ENCODE measurements at places on chromosomes 7 and 10. TPM values are rescaled to one million over a fixed set of nuclear protein-coding genes. Genes with fewer than 3 reads are reported as not detected.

Gene PPP3CB
- 37.1 TPM for total RNA-seq

Gene ITIH5
- total RNA-seq: 72.5 TPM

Gene GOLGA7B
- total RNA-seq: 0.96 TPM

Gene CALML5
- total RNA-seq: not detected

Gene FAM25A
- total RNA-seq: not detected

Gene FAM25C
- total RNA-seq: not detected

Gene DKK1
- total RNA-seq: 26.5 TPM

Gene METTL27
- total RNA-seq: not detected

DNA sequence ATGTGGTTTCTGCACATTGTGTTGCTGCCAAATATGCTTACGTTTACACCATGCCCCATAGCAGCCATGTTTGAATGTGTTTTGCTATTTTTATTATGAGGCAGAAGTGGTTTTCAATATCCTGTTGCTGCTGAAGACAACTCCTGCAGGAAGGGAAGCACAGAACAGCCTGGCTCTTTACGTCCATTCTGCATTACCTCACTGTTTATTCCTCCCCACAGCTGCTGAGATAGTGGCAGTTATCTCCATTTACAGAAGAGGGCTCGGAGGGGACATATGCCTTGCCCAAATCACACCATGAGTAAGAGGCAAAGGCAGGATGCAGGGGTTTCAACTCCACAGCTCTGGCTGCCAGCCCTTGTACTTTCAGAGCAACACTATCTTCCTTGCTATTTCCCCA, 35.3 kb downstream of the PLPP4 start:
- peak; percentile 6 for DNase-seq

GRCh38 chr7:150876817-150877526, 24.7 kb downstream of the AOC1 start:
- peak; percentile 96 for DNase-seq

GRCh38 chr7:43906331-43907010, at the start of gene URGCP:
Gene URGCP (minus strand): TSS chr7:43906596. CDS start chr7:43906575, 21 bp downstream.
- DNase-seq: peak; percentile 53

DNA sequence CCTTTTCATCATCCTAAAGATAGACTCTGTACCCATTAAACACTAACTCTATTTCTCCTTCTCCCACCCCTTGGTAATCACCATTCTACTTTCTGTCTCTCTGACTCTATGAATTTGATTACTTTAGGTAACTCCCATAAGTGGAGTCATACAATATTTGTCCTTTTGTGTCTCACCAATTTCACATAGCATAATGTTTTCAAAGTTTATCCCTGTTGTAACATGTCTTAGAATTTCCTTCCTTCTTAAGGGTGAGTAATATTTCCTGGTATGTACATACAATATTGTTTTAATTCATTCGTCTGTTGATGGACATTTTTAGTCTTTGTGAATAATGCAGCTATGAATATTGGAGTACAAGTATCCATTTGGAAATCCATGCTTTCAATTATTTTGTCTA, 50.9 kb upstream of the CDCA7L start:
- DNase-seq: peak; percentile 6

GRCh38 chr7:99789441-99790070, 5.6 kb upstream of the CYP3A4 start:
- DNase-seq: no peak

DNA sequence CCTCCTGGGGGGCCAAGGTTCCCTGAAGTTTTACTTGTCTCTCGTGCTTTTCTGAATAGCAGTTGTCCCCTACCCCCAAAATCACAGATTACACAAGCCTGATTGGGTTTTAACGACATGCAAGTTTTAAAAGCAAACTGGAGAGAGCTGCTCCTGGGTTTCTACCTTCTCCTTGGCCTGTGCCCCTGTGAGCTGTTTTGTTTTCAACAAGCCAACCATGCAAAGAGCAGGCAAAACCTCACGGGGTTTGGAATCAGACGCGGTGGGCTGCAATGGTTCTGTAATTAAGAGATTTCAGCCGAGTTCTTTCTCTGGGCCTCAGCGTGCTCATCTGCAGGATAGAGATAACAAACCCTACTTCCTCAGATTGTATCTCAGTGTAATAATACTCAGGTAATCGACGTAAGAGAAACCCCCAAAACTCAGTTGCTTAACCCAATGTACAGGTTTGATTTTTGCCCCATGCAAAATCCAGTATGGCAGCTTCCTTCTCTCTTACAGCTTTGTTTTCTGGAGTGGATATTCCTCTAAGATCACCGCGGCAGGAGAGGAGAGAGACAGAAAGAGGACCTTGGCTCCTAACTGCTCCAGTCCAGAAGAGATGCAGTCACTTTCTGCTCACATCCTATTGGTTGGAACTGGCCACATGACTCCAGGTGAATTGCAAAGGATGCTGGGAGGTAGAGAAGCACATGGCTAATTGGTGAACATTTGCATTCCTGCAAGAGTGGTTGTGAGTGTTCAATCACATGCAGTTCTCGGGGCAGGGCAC, 42.0 kb downstream of the MYL10 start:
- no peak for DNase-seq

DNA sequence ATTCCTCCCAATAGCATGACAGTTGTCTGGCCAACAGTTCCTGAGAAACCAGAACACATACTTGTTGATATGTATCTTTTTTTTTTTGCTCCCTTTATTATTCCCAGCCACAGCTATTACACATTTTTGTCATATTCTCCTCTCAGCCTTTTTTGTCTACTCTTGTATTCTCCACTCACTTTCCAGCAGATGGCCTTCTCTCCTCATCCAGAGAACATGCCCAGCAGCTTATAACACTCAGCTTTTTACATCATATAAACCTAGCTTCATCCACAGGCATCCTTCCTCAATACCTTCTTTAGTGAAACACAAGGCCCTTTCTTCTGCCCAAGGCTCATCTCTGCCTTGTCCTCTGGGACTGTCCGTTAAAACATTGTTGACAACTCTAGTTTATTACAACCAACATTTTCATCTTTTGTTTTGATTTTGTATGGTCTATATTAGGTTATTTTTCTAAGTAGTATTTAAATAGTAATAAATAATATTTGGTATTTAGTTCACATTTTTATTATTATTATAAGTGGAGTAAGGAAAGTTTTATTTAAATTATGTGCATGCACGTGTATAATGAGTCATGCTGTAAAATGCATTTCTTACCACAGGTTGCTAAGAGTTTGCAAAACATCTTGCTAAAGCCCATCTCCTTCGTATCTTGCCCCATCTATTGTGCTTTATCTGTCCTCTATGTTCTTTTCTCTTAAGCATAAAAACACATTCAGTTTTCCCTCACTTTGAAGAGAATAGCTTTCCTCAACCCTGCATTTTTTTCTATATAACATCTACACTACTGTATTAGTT, 101.5 kb downstream of the ORC5 start:
- DNase-seq: peak; percentile 7

DNA sequence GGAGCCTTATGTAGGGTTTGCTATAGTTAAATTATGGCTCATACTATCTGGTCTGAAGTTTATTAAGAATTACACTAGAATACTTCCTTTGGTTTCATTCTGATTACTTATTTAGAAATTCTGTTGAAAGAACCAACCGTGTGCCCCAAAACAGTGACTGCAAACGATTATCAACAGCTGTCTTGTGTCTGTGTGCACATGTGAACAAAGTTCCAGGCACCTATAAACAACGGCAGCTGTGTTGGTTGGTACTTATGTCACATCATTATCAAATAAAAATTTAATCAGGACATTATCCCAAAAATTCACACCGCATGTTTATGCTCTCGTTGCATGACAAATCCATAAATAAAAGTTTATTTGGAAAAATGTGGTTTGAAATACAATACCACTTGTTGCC, 80.6 kb downstream of the USP6NL start:
- no peak for DNase-seq

DNA sequence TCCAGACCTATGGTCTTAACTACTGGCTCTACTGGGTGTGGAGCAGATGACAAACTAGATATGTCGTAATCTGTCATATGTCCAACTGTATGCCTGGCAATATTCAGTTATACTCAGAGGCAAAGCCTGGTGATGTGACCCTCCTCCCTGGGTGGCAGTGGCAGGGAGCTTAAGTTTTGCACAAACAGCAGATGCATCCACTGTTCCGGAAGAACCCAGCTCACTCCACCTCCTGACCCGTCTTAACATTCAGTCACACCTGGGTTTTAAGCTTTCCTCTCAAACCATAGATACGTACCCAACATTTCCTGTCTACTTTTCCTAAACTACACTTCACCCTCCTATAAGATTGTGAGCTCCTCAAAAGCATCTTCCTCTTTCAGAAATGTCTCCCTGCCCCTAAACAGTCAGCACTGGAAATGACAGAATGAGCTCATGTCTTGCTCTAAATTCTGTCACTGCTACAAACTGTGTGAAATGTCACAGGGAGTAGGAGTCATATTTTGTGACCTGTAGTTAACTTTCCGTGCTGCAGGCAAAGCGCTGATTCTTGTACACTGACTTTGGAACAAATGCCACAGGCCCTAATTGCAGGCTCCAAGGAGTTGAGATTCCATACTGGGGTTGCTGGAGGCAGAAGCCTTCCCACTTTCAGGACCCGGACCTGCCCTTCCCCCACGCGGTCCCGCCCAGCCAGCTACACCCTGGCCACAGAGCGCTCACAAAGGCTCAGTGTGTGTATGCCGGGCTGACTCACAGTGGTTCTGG, 23.9 kb downstream of the SCD start:
- peak; percentile 89 for DNase-seq

DNA sequence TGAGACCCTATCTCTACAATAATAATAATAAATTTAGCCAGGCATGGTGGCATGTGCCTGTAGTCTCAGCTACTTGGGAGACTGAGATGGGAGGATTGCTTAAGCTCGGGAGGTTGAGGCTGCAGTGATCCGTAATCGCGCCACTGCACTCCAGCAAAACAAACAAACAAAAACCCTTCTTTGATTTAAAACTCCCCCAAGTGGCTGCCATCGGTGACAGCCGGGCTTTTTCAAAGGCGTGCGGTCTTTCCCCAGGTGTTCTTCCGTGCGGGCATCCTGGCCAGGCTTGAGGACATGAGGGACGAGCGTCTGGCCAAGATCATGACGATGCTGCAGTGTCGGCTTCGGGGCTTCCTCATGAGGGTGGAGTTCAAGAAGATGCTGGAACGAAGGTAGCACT, 1.9 kb upstream of the MYH16 start:
- DNase-seq: no peak

DNA sequence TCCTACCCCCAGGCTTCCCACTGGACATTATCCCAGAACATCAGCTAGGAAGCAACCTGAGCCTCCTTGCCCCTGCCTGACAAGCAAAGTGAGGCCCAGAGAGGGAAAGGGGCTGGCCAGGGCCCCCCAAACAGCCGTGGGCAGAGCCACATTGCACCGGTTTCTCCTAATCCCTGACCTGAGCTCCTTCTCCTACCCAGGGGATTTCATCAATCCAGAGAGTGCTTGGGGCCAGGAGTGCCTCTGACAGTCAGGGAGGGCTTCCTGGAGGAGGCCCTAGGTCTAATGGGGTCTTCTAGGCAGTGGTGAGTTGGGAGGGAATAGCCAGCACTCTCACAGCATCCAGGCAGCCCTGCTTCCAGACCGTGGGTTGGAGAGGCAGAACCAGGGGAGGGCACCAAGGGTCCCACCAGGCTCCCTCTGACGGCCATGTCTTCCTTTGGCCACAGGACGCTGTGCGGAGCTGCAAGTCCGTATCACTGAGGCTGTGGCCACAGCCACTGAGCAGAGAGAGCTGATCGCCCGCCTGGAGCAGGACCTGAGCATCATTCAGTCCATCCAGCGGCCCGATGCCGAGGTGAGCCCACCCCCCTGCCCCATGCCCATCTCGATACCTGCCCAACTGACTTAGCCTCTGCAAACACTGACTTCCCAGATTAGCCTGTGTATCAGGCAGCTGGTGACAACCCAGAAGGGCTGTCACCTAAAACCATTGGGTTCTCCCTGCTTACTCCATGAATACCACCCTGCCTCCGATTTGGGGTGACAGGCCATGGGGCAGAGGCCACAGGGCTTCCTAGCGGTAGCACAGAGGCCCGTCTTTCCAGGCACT, 13.5 kb upstream of the SH2B2 start:
- DNase-seq: no peak

DNA sequence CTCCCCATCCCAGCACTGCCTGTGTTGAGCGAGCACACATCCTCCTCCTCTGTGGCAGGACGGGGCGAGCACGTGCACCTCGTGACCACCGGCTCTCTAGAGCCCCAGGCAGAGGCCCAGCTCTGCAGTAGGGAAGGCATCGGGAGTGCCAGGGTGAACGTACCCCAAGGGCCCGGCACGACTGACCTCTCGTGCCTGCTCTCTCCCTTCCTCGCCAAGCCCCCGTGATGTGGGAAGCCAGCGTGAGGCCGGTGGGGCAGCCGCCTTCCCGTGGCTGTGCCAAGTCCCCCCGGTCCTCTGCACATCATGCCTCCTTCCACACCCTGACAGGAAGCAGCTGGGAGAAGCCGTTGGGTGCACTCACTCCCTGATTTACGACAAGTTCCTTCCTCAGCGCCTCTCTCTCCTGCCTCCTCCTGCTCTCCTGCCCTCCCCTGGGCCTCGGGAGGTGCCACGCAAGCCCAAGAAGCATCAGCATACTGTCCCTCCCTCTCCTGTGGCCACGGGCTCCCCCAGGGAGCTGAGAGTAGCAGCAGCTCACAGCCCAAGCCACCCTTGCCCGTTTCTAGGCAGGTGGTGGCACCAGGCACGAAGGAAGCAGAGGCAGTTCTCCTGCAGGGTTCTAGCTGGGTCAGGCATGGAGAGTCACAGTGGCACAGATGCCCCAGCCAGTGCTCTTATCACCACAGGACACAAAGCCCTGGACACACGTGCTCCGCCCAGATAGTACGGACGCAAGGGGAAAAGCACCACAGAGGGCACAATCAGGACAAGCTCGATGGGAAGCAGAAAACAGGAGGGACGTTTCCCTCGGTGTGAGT, 47.0 kb downstream of the AMZ1 start:
- DNase-seq: peak; percentile 62

- DNase-seq: peak; percentile 68
Measured at GRCh38 chr7:85030893-85031292, 156.0 kb downstream of the SEMA3D start.

DNA sequence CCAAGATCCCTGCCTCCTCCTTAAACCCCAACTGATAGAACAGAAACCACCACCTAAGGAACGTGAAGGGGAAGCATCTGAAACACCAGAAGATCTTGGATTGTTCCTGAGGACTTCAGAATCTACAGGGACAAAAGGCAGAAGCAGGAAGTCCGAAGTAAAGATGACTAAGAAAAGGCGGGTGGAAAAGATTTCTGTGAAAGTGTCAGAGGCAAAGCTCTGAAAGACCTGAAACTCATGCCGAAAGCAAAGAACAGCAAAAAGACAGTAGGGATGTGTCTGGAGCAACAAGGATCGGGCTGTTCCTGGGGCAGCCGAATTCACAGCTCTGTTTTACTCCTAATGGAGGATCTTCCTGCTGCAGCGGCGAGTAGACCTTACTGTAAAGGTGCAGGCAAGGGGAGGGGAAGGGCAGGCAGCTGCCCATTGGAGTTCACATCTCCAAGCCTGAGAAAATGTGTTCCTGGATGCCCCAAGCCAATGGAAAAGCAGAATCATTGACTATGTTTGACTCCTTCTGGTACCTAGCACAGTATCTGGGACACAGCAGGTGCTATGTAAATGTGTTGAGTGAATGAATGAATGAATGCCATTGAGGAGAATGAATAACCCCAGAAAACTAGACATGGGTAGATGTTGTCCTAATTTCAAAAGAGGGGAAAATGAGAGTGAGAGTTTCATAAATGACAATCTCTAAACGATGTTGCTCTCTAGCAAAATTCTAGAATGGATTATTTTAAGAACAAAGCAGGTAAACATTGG, 40.4 kb downstream of the PDIA4 start:
- DNase-seq: no peak

- no peak for DNase-seq
Measured at GRCh38 chr7:26898891-26899290, 34.5 kb upstream of the SKAP2 start.

GRCh38 chr7:3791327-3791726, 490.3 kb downstream of the SDK1 start:
- no peak for DNase-seq
